ENCODE measurements at places on chromosomes 3 and 15.

- no peak for DNase-seq
Observed at GRCh38 chr3:65174713-65175112, 486.9 kb upstream of the ADAMTS9 start.

DNA sequence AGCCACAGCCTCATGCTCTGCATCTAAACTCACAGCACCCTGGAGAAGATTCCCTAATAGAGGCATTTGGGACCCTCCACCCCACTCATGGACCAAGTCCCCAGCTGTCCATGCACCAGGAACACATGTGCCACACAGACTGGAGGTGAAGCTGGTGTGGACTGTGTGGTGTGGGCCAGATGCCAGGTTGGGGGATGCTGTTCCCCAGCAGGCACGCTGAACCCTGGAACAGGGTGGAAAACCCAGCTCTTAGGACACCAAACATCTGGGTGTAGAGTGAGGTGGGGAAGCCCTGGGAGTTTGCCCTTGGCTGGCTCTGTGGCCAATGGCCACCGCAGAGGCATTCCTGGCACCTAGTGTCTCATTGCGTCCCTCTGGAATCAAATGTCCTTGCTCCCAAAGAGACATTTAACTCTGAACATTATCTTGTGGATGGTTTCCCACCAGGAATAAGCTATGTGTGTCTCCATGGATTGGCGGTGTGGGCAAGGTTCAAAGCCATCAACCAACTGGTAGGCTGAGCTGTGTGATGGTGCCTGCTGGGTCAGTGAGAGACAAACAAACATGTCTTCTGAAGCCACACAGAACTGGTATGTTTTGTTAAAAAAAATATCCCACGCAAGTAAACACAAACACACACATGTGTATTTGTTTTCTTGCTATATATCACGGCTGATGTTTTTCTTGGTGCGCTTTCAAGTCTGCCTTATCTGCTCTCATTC is 65.0 kb downstream of the EXOG start:
- no peak for DNase-seq

DNA sequence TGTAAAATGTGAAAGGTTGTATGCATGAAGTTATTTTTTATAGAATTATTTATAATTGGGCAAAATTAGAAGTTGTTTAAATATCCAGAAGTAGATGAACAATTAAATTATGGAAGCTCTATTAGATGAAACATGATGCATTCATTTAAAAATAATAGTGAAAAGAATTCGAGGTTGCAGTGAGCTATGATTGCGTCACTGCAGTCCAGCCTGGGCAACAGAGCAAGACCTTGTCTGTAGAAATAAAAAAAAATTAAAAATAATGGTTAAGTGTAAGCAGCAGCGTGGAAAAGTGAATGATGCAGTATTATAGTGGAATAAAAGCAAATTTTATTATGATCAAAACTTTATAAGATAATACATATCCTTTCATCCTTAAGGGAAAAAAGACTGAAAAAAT is 14.3 kb downstream of the BUB1B start:
- DNase-seq: no peak

- no peak for DNase-seq
Observed at GRCh38 chr3:115843206-115843605, 219.9 kb downstream of the GAP43 start.
